Activated gamma-delta T cell treated with Interleukin-2 at 50 U/mL for 16 hours (primary cell): ENCODE measurements at places on chromosomes 11 and 22.

GRCh38 chr22:30188911-30189310 lies 57.6 kb downstream of the LIF start:
- no peak for DNase-seq

- no peak for DNase-seq
Observed at GRCh38 chr11:128505449-128506065, 81.8 kb downstream of the ETS1 start.

GRCh38 chr22:38017272-38017920 lies 33.0 kb upstream of the SOX10 start:
- DNase-seq, result no peak

- no peak for DNase-seq
Observed at GRCh38 chr11:36261094-36261493, 28.1 kb downstream of the COMMD9 start.

DNA sequence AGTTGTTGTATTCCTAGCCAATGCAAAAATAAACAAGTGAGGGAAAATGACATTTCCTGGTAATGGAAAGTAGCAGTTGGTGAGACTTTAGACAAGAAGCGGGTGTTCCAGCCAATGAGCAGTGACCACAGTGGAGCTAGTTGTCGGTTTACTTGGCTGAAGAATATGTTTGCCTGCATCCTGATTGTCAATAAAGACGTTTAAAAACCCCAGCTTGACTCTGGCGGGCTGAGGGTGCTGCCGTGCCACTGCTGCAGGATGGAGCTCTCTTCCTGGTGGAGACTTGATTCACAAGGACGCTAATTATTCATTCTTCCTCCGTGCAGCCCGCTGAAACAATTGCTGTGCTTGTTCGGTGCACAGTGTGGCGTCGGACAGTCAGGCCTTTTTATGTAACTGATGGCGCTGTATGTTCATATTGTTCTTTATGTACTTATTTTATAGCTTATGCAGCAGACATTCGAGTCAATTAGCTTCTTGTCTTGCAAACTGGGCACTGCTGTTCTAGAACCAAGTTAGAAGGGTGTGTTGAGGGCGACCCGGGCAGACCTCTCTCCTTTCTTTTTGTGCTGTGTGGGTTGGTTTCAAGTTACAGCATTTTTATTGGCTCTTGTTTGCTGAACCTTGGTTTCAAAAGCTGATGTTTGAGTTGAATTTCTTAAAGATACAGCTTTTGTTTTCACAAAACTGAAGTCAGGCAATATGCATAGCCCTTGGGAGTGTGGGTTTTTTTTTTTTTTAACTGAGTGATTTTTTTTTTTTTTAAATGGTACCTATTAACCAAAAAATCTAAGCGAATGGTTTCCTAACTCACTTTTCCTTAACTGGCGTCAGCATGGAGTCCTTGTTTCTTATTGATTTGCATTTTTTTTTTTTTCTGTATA lies 153.9 kb downstream of the TEAD1 start:
- no peak for DNase-seq

DNA sequence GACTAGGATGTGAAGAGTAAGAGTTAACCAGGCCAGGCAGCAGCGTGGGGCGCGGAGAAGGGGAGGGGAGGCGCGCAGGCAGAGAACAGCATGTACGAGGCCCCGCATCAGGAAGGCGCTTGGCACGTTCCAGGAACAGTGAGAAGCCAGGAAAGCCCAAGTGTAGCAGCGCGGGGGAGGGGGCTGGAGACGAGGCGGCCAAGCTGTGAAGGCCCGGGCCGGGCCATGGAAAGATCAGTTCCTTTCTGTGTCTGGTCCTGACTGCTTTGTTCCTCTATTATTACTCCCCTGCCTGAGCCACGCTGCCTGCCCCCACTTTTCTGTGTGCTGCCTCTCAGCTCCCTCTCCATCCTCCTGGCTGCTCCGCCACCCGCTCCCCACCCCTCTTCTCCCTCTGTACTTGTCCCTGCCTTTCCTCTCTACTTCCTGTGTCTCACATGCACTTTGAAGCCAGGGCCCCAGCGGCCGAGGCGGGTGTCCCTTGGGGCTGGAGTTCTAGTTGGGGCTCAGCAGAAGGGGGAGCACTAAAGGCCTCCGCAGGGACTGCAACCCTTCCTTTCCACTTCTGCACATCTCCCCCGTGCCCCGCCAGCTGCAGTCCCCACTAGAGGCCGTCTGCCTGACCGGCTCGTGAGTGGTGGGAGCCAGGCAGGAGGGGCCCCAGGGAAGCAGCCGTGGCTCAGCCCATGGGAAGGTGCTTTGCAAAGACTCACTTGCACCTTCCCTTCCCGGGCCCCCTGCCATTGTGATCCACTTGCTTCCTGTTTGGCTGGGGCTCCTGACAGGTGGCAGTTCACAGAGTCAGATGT lies 63.7 kb downstream of the PRDM11 start:
- no peak for DNase-seq

DNA sequence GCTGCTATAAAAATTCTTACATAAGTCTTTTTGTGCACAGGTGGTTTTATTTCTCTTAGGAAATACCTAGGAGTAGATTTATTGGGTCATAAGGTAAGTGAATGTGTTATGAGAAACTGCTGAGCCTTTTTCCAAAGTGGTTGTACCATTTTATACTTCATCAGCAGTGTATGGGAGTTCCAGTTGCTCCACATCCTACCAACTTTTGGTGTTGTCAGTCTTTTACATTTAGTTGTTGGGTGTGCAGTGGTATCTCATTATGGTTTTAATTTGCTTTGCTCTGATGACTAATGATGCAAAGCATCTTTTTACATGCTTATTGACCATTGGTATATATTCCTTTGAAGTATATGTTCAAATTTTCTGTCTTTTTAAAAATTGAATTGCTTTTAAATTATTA lies 3.1 kb downstream of the CAT start:
- DNase-seq, result no peak

GRCh38 chr11:93623179-93623578 lies 38.3 kb upstream of the CEP295 start:
- no peak for DNase-seq

DNA sequence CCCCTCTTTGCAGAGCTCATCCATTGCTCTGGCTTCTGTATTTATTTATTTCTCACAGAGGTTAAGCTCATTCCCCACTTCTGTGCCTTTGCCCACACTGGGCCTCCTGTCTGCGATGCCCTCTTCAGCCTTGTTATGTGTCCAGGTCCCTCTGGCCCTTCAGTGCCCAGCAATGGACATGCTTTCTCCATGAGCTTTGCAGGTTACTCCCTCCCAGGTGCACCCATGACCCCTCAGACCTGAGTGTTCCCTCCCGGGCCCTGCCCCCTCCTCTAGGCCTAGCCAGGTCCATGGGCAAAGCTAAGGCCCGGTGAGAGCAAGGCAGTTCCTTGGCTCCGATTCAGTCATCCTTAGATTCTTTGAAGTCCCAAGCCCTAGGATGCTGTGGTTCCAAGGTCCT lies 17.5 kb upstream of the ARHGEF17 start:
- DNase-seq, result no peak

DNA sequence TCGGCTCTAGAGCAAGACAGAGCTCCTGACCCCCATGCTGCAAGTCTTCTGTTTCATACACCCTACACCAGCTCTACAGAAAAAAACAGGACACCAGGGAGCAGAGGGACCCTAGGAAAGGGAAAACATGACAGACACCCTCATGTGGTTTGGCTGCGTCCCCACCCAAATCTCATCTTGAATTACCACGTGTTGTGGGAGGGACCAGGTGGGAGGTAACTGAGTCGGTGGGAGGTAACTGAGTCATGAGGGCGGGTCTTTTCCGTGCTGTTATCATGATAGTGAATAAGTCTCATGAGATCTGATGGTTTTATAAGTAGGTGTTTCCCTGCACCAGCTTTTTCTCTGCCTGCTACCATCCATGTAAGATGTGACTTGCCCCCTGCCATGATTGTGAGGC lies 6.6 kb upstream of the C22orf39 start:
- DNase-seq, result no peak

GRCh38 chr11:357582-357981 lies 11.7 kb upstream of the B4GALNT4 start:
- no peak for DNase-seq

GRCh38 chr11:129457321-129457720 lies 81.7 kb downstream of the BARX2 start:
- DNase-seq, result no peak

DNA sequence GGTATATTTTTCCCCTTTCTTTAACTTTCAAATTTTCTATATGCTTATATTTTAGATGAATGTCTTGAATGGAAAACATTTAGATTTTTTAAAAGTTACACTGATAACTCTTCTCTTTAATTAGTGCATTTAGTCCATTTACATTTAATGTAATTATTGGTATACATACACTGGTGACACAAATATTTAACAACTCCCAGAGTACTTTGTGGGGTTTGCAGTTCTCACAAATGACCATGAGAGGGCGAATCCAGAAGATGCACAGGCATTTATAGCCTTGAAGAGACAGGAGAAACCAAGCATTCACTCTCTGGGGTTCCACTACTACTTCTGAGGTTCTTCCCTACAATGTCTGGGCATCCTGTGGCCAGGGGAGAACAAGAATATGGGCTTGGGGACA lies 125.1 kb downstream of the TIMP3 start:
- DNase-seq, result no peak

DNA sequence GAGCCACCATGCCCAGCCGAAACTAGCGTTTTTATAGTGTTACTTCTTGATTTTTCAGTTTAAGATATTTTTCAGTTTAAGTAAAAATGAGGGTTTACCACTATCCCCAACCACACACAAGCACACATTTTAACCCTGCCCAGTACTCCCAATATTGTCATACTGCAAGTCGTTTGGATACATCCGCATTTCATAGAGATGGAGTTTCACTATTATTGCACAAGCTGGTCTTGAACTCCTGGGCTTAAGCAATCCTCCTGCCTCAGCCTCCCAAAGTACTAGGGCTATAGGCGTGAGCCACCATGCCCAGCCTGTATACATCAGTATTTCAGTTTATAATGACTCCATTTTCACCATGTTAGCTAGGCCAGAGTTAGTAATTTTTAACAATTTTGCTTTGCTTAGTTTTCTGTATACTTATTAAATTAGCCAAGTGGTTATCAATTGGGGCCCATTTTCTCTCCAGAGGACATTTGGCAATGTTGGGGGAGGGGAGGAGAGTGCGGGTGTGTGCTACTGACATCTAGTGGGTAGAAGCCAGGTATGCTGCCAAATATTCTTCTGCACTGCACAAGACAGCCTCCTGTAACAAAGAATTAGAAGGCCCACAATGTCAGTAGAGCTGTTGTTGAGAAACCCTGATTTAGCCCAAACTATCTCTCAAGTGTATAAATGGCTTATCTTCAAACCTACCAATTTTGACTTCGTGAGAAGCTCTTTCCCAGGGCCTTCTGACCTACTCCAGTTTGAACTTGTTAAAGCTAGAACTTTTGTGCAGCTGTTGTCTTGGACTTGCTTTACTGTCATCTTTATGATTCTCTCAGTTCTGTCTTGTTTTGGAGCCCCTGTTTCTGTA lies 7.3 kb downstream of the USP47 start:
- peak; percentile 51 for DNase-seq

DNA sequence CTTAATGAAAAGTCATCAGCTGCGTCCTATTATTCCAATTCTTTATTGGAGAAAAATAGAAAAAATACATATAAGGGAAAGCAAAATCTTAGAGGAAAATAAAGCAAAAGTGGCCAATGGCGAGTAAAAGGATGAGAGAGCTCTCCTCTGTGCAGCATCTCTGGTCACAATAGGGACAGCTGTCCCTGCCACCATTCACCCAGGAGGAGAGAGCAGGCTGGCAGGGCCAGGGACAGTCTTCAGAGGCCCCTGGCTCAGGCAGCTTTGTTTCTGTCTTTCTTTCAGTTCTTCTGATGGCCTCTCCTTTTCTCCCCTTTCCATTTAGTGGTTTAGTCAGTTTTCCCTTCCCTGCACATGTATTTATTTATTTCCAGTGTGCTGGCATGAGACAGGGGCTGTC lies 941.3 kb downstream of the NTM start:
- DNase-seq, result no peak

DNA sequence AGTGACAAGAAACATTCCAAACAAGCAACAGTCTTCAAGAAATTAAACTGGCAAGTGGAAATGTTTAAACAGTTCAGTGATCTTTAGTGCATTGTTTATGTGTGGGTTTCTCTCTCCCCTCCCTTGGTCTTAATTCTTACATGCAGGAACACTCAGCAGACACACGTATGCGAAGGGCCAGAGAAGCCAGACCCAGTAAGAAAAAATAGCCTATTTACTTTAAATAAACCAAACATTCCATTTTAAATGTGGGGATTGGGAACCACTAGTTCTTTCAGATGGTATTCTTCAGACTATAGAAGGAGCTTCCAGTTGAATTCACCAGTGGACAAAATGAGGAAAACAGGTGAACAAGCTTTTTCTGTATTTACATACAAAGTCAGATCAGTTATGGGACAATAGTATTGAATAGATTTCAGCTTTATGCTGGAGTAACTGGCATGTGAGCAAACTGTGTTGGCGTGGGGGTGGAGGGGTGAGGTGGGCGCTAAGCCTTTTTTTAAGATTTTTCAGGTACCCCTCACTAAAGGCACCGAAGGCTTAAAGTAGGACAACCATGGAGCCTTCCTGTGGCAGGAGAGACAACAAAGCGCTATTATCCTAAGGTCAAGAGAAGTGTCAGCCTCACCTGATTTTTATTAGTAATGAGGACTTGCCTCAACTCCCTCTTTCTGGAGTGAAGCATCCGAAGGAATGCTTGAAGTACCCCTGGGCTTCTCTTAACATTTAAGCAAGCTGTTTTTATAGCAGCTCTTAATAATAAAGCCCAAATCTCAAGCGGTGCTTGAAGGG lies 6.0 kb downstream of the MALAT1 start:
- no peak for DNase-seq

- DNase-seq, result no peak
Observed at GRCh38 chr22:30186510-30186909, 60.0 kb downstream of the LIF start.
